GM12892 (cell line): ENCODE measurements at places on chromosomes 1 and 21.

DNA sequence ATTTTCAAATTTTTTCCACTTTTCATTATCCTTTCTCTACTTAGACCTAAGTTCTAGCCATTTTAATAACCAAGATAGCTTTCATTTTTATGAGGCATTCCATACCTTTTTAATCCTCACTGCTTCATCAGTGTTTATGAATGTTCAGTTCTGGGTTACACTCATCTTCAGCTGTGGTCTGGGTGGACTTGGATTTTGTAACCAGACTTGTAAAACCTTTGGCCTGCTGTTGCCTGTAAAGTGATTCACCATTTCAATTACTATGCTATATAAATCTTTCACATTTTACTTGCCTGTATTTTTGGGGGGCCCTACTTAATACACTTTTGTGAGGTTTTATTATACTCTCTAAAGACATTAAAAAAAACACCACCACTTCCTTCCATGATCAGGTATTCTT is 46.2 kb downstream of the USP25 start:
- no peak for DNase-seq

DNA sequence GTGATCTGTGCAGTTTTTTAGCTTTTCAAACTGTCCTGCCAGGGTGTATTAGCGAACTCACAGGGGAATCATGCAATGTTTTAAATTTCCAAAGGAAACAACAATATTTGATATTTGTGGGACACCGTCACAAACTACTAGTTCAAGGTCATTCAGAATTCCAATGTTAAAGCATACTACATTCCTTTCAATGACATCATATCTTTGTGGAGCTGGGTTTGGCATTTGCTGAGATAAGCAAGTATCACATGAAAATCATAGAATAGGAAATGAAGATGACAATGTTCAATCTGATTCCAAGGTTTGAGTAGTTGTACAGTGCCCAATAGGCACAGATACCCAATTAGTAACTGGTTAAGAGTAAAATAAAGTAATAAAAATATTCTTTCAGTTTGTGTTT is 35.6 kb downstream of the NUF2 start:
- DNase-seq, result no peak

GRCh38 chr1:37439349-37439995 is 34.9 kb upstream of the ZC3H12A start:
- no peak for DNase-seq

GRCh38 chr1:192654591-192655251 is 18.8 kb downstream of the RGS13 start:
- DNase-seq, result no peak

GRCh38 chr1:222037720-222038119 is 295.8 kb upstream of the DUSP10 start:
- DNase-seq, result no peak
